ENCODE measurements at places on chromosomes 4 and X. TPM values are rescaled to one million over a fixed set of nuclear protein-coding genes. Genes with fewer than 3 reads are reported as not detected.

- no peak for DNase-seq
These were observed 120.0 kb upstream of the CHRDL1 start for GRCh38 chrX:110915570-110915969.

DNA sequence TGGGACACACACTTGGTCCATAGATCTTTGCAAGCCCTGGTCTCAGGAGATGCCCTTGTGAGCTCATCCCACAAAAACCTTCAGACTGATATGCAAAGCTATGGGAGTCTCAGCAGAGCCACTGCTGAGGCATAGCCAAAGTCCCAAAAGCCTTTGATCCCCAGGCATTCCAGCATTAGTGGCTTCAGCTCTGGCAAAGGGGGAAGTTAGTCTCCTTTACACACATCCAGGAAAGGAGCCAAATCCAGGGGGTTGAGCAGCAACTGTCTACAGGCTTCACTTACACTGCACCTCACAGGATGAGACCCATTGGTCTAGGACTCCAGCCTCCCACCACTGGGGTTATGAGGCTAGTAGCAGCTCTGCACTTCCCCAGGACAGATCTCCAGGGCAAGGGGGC, 14.0 kb downstream of the PF4 start:
- no peak for DNase-seq

DNA sequence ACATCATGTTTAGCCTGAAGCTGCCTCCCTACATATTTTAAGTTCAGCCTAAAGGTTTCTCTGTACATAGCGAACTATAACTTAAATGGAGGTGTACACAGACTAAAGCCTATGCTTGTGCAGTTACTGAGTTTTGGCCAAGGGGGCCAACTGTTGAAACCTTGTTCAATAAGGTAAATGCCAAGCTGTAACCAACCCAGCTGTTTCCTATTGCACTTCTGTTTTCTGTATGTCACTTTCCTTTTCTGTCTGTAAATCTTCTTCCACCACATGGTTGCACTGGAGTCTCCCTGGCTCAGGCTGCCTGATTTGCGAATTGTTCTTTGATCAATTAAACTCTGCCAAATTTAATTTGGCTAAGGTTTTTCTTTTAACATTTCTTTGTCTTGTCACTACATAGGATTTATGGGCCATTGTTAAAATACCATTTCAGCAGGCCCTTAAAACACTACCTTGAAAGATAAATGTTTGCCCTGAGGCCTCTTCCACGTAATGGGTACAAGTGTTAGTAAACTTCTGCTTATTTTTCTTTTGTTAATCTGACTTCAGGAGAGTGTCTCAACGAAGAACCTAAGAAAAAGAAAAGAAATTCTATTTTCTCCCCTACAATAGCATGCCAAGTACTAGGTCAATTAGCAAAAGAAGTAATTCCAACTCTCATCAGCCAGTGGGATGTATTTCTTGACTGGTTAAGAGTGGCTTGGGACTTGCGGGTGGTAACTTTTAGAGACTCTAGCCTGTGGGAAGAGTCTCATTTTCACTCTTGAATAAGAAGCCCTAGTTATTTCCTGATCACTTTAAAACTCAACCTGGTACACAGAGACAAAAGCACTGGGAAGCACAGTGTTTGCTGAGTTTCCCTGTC, 45.7 kb upstream of the PRSS12 start:
- no peak for DNase-seq

- no peak for DNase-seq
These were observed 13.2 kb upstream of the CLDN24 start for GRCh38 chr4:183335369-183335940.

GRCh38 chr4:174088795-174089194, 194.7 kb downstream of the FBXO8 start:
- no peak for DNase-seq

DNA sequence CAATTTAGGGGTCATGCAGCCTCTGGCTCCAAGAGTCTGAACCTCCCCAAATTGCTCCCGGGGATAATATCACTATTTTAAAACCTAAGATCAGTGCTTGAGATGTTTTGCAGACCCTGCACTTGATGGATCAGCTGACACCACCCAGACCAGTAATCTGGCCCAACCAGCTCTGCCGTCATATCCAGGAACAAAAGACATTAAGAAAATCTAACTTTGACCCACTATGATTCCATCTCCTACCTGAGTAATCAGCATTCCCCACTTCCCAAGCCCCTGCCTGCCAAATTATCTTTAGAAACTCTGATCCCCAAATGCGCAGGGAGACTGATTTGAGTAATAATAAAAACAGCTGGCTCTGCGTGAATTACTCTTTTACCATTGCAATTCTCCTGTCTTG, 34.4 kb upstream of the CCNG2 start:
- DNase-seq: no peak

GRCh38 chr4:114132830-114133229, 153.4 kb upstream of the ARSJ start:
- no peak for DNase-seq

DNA sequence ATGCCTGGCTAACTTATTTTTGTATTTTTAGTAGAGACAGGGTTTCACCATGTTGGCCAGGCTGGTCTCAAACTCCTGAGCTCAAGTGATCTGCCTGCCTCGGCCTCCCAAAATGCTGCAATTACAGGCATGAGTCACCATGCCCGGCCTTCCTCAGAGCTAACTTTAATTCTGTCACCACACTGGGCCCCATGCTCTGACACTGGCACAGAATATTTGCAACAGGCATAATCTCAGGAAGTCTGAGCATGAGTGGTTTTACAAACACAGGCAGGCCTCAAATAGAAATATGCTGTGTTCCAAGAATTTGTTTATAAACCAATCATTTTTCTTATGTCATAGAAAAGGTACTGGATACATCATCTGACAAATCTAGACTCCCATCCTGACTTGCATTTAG, 32.7 kb upstream of the FAM9C start:
- no peak for DNase-seq

GRCh38 chr4:76376534-76376933, 44.4 kb downstream of the CCDC158 start:
- no peak for DNase-seq

- DNase-seq: no peak
These were observed 33.7 kb downstream of the PIGG start for GRCh38 chr4:532588-533317.

DNA sequence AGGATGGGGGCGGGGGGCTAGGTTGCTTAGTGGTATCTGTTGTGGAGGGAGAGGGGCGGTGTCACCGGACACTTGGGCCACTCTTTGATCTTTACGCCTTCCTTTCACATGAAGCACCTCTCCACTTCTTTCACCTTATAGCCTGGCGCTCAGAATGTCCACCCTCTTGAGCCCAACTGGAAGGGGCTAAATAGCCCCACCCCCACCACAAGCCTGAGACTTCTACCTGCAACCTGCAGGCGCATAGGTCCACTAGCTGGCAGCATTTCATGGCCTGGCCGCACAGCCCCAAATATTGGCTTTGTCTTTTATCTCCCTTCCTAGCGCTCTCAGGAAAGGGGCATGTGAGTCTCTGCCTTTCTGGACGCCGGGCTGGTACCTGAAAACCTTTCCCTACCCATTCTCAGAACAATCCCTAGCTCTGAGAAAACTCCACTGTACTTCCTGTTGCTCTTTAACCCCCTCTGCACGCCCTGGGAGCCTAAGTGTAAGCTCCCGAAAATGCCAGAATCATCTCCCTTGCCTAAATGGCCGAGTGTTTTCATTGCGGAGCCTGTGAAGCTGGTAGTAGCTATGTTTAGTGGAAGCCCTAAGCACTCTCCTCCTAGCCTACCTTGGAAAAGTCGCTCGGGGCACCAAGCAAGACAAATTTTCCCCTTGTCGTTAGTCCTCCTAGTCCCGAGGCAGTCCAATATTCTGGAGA, 1.2 kb upstream of the TRPC5 start:
- peak; percentile 10 for DNase-seq

DNA sequence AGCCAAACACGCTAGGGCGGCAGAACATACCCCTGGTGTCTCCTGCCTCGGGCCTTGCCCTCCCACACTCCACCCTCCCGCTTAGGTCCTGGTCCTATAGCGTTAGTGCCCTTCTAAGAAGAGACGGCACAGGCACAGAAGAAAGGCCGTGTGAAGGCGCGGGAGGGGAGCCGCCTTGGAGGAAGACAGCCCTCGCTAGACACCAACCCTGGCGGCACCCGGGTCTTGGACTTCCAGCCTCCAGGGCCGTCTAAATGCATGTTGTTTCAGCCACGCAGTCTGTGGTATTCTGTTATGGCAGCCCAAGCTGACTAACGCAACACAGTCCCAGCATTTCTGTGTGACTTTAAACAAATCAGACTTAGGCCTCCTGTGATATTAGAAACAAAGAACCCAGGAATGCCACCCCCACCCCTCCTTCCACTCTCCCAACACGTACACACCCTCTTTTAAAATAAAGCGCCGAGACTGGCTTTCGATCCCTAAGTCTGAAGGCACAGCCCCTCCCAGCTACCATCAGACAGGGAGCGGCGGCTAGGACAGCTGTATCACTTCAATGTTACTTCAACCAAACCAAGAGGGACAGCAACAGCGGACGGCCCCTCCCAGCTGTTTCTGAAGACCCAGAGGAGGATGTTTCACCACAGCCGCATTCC, 128.0 kb downstream of the AFAP1 start:
- no peak for DNase-seq

- DNase-seq: no peak
These were observed 741 bp downstream of the ANAPC4 start for GRCh38 chr4:25377572-25378436.

DNA sequence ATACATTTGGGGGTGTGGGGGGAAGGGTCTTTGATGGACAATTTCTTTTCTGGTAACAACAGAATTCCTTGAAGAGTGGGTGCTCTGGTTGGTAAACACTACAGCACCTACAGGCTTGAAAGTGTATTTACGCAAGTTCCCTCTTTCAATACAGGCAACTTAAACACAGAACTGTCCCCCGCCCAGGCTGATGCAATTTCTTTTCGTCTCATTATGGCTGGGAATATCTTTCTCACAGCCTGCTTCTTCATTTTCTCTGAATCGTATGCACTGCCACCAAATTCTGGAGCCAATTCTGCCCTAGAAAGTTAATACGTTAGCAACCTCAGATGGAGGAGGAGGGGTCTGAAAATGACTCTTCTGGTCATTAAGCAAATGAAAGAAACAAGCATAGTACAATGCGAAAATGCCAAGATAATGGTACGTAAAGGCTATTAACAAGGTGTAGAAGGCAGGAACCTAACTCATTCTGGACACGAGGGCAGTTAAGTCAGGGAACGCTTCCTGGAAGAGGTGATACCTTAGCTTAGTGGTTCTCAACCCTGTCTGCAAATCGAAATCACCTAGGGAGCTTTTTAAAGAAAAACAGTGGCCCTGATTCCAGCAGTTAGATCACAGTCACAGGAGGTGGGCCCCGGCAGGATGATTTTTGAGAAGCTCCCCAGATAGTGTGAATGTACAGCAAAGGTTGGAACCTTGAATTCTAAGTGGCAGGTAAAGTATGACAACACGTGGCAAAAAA, 1.0 kb downstream of the AGA start:
- no peak for DNase-seq

DNA sequence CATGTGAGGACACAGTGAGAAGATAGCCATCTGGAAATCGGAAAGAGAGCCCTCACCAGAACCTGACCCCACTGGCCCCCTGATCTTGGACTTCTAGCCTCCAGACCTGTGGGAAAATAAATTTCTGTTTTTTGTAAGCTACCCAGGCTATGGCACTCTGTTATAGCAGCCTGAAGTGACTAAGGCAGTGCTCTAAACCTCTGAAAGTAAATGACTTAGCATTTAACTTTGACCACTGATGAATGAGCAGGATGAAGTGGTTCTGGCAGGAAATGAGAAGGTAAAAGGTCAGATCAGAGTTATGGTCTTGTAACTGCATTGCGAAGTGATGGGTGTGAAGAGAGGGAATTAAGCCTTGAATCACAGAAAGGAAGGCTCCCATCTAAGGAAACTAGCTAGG, 17.0 kb downstream of the GPAT3 start:
- DNase-seq: no peak

DNA sequence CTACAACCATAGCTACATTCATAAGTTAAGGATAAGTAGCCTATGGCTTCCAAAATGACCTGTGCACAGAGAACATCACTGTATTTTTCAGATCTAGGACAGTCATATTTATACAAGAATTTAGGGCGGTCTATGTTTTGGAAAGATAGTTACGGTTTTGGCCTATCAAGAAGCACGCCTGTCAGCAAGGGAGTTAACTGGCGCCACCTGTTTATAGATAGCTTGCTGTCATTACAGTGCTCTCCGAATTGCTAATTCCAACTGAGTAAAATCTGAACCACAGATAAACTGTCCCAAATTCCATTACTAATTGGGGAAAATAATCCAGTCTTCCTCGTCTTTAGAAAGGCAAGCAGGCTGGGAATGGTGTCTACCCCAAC, 646 bp downstream of the ABCB7 start:
- no peak for DNase-seq

GRCh38 chr4:36304138-36304681, 22.8 kb downstream of the DTHD1 start:
- no peak for DNase-seq

GRCh38 chr4:8141935-8142334, 16.7 kb downstream of the ABLIM2 start:
- no peak for DNase-seq

- DNase-seq: peak; percentile 19
These were observed 175.8 kb upstream of the TECRL start for GRCh38 chr4:64584981-64585557.

- DNase-seq: no peak
These were observed 6.4 kb downstream of the EDA2R start for GRCh38 chrX:66632473-66632872.

DNA sequence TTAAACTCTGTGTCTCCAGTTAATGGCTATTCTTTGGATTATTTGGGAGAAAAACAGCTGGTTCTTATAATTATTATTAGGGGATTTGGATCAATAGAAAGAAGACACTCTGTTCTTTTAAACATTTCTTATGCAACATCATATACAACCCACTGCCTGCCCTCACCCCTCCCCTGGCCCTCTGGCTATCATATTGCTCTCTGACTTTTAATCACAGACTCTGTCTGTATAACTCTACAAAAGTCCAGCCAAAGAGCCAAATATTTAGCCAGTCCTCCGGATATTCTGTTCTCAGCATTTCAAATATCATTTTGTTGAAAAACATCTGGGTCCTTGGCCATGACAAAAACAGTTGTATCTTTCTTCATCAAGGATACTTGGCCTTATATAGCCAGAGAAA, 19.0 kb upstream of the PACRGL start:
- no peak for DNase-seq

The GPRASP2 gene
- 7.3 TPM for total RNA-seq

The TLR10 gene
- 0.26 TPM for total RNA-seq

The BMX gene
- total RNA-seq: not detected

The C4orf36 gene
- 1.3 TPM for total RNA-seq

The MAOA gene
- 118 TPM for total RNA-seq

The CNKSR2 gene
- 60.0 TPM for total RNA-seq

The PHKA1 gene
- 8.6 TPM for total RNA-seq

The FHDC1 gene
- 0.99 TPM for total RNA-seq

The SPIN4 gene
- total RNA-seq: 3.9 TPM

The ZNF185 gene
- total RNA-seq: 2.0 TPM

The LANCL3 gene
- total RNA-seq: not detected

The KCTD8 gene
- total RNA-seq: not detected

The TSPAN6 gene
- total RNA-seq: 8.2 TPM

The SHROOM2 gene
- 9.9 TPM for total RNA-seq

The PASD1 gene
- total RNA-seq: not detected

The MSANTD1 gene
- total RNA-seq: 2.6 TPM

The GATA1 gene
- not detected for total RNA-seq

The MEPE gene
- total RNA-seq: not detected

All from body of pancreas (tissue), 4 donors.